ENCODE measurements at places on chromosomes 2 and 18. TPM values are rescaled to one million over a fixed set of nuclear protein-coding genes. Genes with fewer than 3 reads are reported as not detected.

DNA sequence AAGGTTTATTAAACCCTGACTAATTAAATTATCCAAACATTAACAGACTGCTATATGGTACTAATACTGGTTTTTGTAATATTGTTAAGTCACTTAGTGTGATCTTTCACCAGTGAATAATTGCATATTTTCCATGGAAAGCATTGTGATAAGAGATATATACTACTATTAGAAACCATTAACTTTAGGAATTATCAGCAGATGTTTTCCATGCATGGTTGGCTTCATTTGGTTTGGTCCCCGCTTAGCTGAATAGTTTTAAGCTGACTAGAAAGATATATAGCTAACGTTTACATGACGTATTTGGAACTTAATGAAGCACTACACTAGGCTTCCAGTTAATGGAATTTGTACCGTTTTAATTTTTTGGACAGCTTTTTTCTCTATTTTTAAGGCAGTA, 37.9 kb downstream of the LCLAT1 start:
- no peak for DNase-seq

- DNase-seq = no peak
These were observed 81.8 kb downstream of the FASTKD2 start for GRCh38 chr2:206846981-206847834.

GRCh38 chr2:113940891-113941290, 51.0 kb downstream of the ACTR3 start:
- DNase-seq = no peak

DNA sequence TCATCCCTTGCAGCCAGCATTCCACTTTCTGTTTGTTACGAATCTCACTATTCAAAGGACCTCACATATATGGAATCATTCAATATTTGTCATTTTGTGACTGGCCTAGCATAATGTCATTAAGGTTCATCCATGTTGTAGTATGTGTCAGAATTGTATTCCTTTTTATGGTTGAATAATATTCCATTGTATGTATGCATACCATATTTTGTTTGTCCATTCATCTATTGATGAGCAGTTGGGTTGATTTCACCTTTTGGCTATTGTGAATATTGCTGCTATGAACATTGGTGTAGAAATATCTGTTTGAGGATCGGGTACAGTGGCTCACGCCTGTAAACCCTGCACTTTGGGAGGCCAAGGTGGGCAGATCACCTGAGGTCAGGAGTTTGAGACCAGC, 35.0 kb downstream of the PSMD14 start:
- DNase-seq = no peak

GKN1 gene
- total RNA-seq = not detected

GKN2 gene
- total RNA-seq = not detected

GRCh38 chr18:3250237-3251107, 2.9 kb downstream of the MYL12A start:
- no peak for DNase-seq

DNA sequence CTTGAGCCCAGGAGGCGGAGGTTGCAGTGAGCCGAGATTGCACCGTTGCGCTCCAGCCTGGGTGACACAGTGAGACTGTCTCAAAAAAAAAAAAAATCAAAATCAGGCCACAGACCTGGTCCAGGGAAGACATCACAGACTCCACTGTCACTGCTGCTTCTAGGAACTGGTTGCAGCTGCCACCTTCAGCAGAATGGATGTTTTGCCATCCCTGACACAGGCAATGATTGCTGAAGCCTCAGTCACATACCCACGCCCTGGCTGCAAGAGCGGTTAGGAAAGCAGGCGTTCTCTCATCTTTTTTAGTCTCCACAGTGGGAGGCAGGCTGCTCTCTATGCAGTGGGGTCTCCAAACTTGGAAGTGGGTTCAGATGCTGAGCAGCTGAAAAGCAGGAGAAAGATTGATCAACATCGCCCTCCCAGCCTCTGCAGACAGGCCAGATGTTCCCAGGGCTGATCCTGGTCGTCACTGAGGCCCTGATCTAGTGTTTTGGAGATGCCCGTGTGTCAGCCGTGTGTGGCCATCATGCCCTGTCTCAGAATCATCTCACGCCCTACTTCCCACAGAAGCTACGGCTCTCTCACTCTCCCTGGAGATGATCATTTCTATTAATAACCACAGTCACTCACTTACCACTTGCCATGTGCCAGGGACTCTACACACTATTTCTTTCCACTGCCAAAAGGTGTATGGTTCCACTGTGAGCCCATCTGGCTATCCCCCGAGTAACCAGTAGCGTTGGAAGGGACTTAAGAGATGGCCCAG, 91.8 kb downstream of the PLB1 start:
- no peak for DNase-seq

KHK gene
- 9.5 TPM for total RNA-seq

GRCh38 chr18:13400636-13401315, 182.2 kb downstream of the LDLRAD4 start:
- DNase-seq = no peak

DNA sequence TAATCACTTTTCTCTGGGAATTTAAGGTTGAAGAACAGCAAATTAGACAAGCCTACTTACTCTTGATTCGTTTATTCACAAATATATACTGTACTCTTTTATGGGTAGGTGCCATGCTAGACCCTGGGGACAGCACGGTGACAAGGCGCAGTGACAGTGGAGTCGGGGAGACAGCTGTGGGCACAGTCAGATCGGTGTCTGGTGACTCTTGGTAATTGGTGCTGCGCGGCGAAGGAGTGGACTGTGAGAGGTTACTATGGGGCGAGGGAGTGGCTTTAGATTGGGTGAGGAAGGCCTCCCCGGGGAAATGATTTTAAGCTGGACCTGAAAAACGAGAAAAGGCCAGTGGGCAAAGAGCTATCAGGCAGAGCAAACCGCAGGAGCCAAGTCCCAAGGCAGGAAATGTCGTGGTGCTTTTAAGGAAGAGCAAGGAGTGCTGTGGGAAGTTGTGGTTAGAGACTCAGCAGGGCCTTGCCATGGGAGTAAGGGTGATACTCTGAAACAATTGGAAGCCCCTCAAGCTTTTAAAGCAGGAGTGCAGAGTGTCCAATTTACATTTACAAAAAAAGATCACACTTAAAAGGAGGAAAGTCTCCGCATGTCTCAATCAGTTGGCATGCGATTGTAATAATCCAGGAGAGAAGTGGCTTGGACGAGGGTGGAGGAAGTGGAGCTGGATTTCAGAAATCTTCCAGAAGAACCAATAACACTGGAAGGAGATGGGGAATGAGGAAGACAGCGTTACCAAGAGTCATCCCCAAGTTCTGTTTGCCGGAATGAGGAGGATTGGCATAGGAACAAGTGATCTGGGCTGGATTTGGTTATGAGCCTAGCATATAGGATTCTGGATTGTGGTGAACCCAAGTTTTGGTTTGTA, 36.1 kb upstream of the TXNDC2 start:
- no peak for DNase-seq

DNA sequence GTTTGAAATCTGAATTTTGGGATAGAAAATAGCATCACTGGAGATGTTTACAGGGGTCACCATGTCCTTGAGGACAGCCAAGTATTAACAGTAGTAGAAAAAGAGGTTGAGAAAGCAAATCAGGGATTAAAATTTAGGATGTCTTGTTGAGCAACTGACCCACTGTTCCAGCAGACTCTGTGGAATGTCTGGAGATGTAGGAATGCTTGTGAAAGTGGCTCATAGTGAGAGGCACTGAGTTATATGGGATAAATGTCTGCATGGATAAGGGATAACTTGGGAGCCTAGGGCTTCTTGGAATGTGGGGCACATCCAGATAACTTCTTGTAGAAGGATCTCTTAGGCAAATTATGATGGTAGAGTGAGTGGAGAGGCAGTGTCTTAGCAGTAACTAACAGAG, 495.0 kb downstream of the TMX3 start:
- no peak for DNase-seq

- peak; percentile 28 for DNase-seq
These were observed 72.9 kb downstream of the EN1 start for GRCh38 chr2:118774458-118775133.

GRCh38 chr2:96764253-96764637, 3.5 kb downstream of the CNNM4 start:
- no peak for DNase-seq

DNA sequence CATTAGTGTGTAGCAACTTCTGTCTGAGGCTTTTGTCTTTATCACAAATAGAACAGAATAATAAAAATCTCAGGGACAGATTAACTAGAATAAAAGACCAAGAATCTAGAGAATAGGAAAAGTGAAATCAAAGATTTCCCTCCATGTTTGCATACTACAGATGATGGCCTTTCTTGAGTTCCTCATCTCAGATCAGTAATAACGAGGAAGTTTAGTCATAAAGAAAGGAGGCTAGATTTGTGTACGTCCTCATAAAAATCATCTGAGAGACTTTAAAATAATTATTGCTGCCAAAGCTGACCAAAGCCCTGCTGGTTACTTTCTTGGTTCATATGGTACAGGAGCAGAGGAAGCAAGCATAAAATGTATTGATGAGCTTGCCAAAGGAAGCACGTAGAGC, 117.3 kb downstream of the MIB1 start:
- no peak for DNase-seq

- no peak for DNase-seq
These were observed 26.5 kb downstream of the ZAP70 start for GRCh38 chr2:97739893-97740245.

DNA sequence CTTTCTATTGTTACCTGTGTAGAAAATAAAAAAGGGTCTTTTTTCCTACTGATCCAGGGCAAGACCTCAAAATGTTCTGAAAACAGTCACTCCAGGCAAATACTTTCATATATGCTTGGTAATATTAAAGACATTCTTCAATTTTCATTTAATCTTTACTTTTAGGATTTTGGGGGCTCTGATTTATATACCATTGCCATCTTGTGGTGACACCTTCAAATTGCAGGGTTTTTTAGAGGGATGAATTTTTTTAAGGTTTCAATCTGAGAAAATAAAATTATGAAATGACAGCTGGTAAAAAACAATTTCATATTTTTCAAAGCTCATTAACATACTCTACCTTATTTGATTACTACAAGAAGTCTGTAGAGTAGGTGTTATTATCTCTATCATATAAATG, 26.8 kb downstream of the MAPK4 start:
- no peak for DNase-seq

GRCh38 chr2:112048887-112049286, 6.2 kb upstream of the TMEM87B start:
- peak; percentile 54 for DNase-seq

DNA sequence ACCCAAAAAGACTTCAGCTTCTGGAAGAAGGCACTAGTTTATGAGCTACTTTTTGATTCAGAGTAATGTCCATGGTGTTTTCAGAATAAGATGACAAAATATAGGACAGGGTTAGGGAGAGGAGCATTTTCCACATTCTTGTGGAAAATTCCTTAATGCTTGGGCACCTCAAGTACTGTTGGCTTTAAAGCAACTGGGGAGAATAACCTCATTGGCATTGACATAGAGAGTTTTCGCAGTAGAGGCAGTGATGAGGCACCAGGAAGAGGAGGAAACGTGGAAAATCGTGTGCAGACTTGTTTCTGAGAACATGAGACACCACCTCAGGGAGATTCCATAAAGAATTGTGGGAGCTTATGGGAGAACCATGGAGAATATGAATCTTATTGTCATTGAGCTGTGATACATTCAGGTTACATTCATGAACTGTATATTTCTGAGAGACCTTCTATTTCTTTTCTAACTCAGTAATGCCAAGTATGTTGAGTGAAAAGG, 929.0 kb upstream of the NRXN1 start:
- DNase-seq = no peak

B4GALT6 gene
- total RNA-seq = 2.7 TPM

DNA sequence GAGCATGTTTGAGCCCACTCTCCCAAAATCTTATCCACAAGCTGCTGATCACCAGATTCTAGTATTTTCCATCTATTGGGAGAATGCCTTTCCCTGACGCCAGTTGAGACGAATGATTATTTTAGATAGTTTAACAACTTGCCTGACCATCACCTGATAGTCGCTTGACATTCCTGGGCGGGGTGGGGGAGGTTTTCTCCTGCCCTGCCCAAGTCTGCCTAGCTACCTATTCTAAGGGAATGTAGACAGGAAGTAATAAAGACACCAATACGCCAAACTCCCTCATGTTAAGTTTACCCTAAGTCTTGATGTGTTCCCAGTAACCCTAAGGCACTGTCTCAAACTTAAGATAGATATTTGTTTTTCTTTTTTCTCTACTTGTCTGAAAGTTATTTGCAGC, 4.6 kb upstream of the ACAA2 start:
- DNase-seq = no peak

DNA sequence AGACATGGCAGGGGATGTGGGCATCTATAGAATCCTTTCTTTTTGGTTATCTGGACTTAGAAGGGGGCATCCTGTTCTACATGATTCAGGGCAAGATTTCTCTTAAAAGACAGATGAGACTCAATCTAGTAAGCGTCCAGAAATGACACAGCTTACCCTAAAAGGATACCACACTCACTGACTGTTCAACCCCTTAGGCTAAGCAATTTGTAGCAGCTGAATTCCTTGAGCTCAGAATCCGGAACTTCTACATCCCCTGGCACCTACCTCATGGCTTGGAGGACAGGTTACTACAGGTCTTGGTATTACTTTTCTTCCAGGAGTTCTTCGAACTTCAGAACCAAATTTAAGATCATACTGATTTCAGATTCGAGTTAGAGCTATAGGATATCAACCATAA, 138.4 kb downstream of the LAMA3 start:
- DNase-seq = no peak

ANKRD62 gene
- not detected for total RNA-seq

GRCh38 chr2:67674668-67675067, 277.5 kb downstream of the ETAA1 start:
- no peak for DNase-seq

GRCh38 chr18:57846258-57846657, 43.1 kb upstream of the ATP8B1 start:
- no peak for DNase-seq

GRCh38 chr18:31267823-31268481, 50.0 kb upstream of the DSG1 start:
- no peak for DNase-seq

DNA sequence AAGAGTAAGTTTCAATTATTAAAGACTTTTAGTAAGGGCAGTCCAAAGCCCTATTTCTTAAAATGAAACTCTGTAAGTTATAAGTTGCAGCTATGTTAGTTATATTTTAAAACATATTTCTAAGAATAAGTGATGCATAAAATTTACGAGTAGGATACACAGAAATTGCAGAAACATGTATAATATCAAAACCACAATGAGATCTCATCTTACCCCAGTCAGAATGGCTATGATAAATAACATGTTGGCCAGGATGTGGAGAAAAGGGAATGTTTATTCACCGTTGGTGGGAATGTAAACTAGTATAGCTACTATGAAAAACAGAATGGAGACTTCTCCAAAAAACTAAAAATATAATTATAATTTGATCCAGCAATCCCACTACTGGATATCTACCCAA, 201.2 kb downstream of the CBLN2 start:
- no peak for DNase-seq

CIB4 gene
- not detected for total RNA-seq

YPEL5 gene
- total RNA-seq = 33.3 TPM

TANC1 gene
- 2.3 TPM for total RNA-seq

NCKAP5 gene
- total RNA-seq = not detected

- no peak for DNase-seq
These were observed 22.7 kb downstream of the AAK1 start for GRCh38 chr2:69620870-69621269.

FBXO36 gene
- 1.6 TPM for total RNA-seq

GRCh38 chr2:218748741-218749441, 33.1 kb upstream of the CYP27A1 start:
- no peak for DNase-seq

GRCh38 chr2:114684403-114684802, 242.0 kb downstream of the DPP10 start:
- DNase-seq = peak; percentile 9

GRCh38 chr18:13382366-13382953, 163.9 kb downstream of the LDLRAD4 start:
- peak; percentile 37 for DNase-seq
